Stimulated activated naive CD8-positive, alpha-beta T cell treated with anti-CD3 and anti-CD28 coated beads, Interleukin-15, amount 100 ng/mL, for 72 hours (primary cell): ENCODE measurements at places on chromosomes 7 and 10.

DNA sequence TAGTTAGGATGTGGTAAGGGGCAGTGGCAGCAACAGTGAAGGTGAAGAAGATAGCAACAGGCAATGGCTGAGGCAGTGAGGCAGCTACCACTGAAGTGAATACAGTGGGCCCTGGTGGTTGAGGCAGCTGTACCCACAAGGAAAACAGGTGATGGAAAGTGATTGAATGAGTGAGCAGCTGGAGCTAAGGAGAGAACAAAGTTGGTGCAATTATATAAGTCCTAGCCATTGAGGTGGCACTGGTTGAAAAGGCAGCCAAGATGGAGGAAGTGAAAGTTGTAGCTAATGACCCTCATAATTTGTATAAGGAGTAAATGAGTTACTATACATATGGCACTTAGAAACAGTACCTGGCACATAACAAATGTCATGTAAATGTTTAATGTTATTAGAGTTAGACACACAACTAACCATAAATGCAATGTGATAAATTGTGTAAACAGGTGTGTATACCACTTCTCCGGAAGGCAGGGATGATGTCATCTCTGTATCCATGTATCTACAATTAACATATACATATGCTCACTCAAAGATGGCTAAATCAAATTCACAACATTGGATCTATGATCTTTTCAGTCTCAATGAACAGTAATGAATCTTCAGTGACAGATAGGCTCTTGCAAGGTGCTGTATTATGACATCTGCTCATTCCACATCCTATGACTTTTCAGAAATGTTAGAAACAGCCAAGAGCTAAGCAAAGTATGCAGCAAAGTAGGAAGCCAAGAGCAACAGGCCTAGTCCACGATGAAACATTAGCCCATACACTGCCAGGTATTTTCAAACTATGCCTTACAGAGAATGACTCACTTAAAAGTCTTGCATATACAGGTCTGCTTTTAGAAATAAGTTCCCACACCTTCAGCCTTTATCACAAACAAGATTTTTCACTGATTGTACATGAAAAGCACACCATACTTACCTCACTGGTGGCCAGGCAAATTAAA lies 10.7 kb downstream of the XPNPEP1 start:
- no peak for DNase-seq

DNA sequence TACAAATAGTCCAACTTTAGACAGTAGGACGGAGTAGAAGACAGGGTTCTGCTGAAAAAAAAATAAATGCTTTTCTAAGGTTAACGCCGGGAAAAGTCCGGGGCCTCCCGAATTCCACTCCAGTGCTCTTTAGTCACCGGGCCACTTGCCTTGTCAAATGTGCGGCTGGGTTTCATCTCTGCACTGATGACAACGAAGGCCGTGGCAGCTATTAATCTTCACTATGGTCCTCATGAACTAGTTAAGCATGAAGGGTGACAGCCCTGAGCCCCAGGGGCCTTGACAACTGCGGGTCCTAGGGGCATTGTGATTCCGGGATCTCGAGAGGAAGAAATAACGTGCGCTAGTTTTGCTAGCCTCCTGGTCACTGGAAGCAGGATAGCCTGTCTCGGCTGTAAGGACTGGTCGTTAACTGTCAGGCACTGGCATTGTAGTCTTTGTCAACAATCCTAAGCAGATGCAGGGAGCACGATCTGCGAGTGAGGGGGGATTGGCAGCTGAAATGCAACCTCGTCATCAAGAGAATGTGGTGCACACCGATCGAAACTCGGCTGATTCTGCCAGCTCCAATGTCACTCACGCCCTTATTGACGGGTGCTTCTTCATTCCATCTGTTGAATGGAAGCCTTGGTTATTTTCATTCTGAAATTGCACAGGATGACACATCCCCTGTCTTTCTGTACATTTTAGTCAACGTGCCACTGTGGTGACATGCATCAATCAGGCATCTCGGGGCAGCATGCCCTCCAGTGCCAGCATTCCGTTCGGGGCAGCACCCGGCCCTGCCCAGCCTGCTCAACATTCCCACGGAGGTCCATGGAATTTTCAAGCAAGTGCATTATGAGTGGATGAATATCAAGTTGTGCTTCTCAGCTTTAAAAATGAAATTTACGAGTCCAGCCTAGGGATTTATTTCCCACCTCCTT lies 51.6 kb upstream of the MGMT start:
- DNase-seq, result no peak

DNA sequence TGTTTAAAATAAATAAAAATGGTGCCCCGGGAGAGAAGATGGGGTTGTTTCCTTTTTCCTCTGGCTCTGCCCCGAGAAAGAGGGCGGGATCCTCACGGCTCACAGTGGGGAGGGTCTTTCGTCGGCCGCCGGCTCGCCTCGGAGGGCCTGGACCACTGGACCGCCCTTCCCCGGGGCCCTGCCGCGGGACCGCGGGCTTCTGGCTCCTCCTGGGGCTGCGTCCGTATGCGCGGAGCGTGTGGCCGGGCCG lies 3.5 kb upstream of the IGF2BP3 start:
- peak; percentile 5 for DNase-seq

DNA sequence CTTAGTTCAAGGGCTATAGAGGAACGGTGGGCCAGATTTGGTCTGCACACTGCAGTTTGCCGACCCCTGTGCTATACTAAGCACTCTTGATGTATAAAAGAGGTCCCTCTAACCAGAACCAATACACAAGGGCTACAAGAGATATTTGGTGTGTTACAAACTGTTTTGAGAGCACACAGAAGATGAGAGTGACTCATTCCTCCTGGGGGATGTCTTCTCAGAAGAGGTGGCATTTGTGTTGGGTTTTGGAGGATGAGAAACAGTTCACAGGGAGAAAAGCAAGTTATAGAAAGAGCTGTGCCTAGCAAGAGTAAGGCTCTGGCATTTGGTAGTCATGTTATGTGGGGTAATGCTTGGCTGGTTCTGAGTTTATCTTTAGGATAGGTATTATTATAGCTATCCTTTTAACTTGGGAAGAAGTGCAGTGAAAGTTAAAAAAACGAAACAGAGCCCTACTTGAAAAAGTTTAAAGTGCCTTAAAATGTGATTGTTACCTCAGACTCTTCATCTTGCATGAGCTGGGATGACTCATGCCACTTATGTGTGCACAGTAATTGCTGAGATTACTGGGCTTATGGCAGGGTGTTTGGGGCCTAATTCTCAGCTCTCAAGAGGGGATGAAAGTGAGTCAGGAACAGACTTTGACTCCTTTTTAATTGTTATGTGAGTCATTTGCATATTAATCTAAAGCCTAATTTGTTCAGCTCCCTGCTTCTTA lies 160.4 kb downstream of the KIF20B start:
- DNase-seq, result peak; percentile 31

DNA sequence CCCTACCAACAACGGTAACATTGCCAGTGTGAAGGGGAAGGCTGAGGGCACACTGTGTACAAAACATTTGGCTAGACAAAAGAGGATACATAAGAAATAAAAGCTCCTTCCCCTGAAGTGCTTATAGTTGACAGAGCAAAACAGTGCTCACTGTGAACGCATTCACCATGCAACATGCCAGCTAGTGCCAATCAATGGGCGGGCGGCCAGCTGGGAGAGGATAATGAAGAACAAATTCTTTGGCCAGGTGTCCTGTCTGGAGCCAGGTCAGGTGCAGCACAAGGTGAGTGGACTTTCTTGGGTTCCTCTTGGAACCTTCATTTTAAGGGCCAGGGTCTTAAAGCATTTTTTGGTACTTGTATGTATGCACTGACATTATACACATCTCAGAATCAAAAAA lies 106.1 kb downstream of the ICA1 start:
- DNase-seq, result no peak

DNA sequence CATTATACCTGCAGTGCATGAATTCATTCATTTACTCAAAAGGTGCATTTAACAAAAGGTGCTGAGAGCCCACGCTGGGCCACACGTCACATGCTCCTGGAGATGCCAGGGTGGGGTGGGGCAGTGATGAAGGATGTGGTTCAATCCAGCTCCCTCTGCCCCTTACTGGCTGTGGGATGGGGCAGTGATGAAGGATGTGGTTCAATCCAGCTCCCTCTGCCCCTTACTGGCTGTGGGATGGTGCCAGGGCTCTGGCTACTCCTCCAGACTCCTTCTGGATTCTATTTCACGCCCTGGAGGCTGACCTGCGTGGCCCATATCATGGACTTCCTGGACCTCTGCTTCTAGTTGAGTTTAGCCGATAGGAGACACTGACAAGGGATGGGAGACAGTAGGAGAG lies 44.0 kb upstream of the CTBP2 start:
- no peak for DNase-seq

GRCh38 chr7:155453296-155454182 lies 4.4 kb upstream of the EN2 start:
- no peak for DNase-seq

DNA sequence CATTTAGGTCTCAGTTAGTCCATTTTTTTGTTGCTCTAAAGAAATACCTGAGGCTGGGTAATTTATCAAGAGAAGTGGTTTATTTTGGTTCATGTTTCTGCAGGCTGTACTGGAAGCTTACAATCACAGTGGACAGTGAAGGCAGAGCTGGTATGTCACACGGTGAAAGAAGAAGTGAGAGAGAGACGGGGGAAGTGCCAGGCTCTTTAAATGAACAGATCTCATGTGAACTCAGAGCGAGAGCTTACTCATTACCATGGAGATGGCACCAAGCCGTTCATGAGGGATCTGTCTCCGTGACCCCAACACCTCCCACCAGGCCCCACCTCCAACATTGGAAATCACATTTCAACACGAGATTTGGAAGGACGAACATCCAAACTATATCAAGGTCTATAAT lies 18.9 kb upstream of the PNLIPRP3 start:
- no peak for DNase-seq

- no peak for DNase-seq
Measured at GRCh38 chr7:50962281-50962883, 179.7 kb upstream of the GRB10 start.

GRCh38 chr10:102112210-102112817 lies 7.9 kb downstream of the LDB1 start:
- no peak for DNase-seq

GRCh38 chr7:70595755-70596597 lies 536.0 kb upstream of the GALNT17 start:
- peak; percentile 4 for DNase-seq

DNA sequence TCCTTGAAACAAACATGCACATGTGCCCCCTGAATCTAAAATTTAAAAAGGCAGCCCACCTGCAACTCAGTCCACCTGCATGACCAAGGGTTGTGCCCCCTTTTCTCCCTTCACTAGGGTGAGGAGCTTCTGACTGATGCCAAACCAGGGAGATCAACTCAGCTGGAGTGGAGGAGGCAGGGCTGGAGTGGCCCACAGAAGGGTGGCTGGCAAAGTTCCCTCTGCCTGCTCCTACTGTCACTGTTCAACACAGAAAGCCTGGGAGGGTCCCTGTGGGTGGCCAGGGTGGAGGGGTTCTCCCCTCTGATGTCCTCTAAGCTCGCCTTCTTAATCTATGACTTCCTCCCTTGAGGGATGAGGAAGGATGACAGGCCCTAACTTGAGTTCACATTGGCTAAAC lies 55.7 kb upstream of the ANTXRL start:
- no peak for DNase-seq

DNA sequence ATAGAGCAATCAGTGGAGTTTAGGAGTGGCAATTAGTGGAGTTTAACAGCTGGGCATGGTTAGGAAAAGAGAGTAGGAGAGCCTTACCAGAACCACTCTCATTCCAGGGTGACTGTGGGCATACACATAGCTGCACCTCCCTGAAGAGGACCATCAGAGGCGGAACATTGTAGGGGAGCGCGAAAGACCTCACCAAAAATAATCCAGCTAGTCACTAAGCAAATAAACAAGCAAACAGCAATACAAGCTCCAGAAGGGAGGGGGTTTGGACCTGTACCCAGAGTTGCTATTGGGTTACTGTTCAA lies 4.1 kb upstream of the NACAD start:
- no peak for DNase-seq

GRCh38 chr7:88003581-88003980 lies 69.5 kb downstream of the ADAM22 start:
- no peak for DNase-seq

GRCh38 chr7:148929176-148929575 lies 45.1 kb upstream of the EZH2 start:
- no peak for DNase-seq

GRCh38 chr7:39845006-39845405 lies 105.0 kb upstream of the CDK13 start:
- no peak for DNase-seq

DNA sequence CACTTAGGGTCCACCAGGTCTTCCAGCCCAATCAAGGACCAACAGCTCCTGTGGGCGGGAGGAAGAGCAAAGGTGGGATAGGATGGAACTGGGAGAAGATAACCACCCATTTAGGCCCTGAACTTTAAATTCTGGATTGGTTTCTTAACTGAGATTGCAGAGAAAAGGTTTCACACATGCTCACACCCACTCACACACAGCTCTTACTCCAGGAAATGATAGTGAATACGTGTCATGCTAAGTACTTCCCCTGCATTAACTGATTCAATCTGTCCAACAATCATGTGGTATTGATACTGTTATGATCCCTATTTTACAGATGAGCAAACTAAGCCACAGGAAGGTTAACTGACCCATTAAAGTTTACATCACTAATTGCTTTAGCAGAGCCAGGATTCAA lies 4.6 kb upstream of the CYP3A4 start:
- DNase-seq, result peak; percentile 8

- DNase-seq, result no peak
Measured at GRCh38 chr7:11701829-11702560, 130.0 kb downstream of the THSD7A start.

GRCh38 chr10:47261556-47261955 lies 38.4 kb upstream of the GDF10 start:
- no peak for DNase-seq
